ENCODE measurements at places on chromosomes 1 and 21.

GRCh38 chr1:217138799-217139466, 415.7 kb upstream of the ESRRG start:
- DNase-seq = no peak

GRCh38 chr1:154866257-154867063, 3.6 kb downstream of the KCNN3 start:
- no peak for DNase-seq

DNA sequence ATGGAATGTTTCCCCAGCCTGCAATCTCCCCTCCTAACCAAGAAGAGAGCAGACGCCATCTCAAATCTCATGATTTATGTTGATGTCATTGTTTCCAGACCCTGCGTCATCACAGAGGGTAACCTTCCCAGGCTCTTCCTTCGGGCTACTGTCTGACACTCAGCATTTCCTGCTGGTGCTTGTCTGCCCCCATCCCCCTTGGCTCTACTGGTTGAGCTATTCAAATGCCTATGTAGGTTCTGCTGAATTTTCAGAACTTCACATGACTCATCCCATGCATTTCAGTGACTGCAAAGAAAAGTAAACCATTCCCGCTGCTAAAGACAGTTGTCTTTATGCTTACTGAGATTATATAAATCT, 24.8 kb upstream of the ITPKB start:
- DNase-seq = peak; percentile 35

DNA sequence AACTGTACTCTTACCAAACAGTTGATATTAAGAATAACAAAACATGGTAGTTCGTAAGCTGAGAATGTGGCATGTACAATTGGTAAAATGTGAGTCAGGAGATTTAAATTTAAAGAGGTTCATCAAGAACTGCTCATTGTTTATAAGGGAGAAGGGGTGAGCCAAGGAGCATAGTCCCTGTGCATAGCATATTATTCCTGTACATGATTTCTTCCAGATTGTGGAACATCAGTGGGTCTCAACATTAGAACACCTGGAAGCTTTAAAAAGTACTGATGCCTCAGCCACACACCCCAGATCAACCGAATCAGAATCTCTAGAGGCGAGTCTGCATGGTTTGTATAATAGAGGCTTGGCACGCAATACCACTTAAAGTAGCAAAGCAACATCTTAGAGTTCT, 56.1 kb downstream of the KCTD3 start:
- no peak for DNase-seq

- DNase-seq = no peak
Observed at GRCh38 chr1:15195420-15196052, 42.0 kb downstream of the TMEM51 start.

- no peak for DNase-seq
Observed at GRCh38 chr1:39043513-39043912, 17.4 kb downstream of the NDUFS5 start.

- DNase-seq = no peak
Observed at GRCh38 chr1:171953835-171954234, 112.5 kb downstream of the DNM3 start.

GRCh38 chr1:180981596-180982387, 40.9 kb downstream of the STX6 start:
- peak; percentile 48 for DNase-seq

GRCh38 chr1:210250665-210250997, 18.0 kb downstream of the SERTAD4 start:
- no peak for DNase-seq

- no peak for DNase-seq
Observed at GRCh38 chr1:113928187-113928930, 765 bp upstream of the HIPK1 start.

GRCh38 chr21:33112151-33112550, 42.2 kb downstream of the OLIG1 start:
- DNase-seq = no peak

DNA sequence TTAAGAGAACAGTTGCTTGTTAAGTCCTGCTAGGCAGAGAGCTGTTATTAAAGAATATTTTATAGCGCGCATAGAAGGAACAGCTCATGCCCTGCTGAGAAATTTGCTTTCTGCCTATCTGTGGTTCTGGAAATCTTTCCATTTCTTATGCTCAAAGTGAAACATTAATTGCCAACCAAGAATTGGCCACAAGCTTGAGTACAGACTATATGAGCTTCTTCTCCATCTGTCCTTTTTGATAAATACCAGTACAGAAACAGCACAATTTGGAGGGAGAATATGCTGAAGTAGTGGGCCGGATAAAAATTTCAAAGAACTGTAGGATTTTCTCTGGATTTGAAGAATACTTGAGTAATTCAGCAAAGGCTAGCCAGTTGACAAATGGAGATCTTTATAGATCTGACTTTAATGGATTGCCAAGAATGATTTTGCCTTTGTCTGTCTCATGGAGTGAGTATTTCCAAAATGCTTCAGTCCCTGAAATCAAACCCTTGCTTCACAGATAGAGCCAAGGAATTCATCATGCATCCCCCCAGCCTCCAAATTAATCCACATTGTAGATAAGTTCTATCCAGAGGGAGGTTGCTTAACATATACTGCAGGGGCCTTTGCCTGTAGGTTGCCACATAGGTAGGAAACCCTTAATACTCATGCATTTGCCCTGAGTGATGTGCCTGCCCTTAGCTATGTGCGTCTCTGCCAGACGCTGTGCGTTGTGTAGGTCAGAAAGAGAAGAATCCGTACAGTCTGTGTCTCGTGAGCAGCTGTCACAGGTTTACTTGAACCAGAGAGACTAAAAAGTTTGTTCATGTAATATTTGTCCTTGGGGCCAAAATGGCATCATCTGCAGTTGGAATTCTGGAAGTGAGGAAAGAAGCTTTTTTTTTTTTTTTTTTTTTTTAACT, 44.2 kb downstream of the SMYD2 start:
- no peak for DNase-seq

DNA sequence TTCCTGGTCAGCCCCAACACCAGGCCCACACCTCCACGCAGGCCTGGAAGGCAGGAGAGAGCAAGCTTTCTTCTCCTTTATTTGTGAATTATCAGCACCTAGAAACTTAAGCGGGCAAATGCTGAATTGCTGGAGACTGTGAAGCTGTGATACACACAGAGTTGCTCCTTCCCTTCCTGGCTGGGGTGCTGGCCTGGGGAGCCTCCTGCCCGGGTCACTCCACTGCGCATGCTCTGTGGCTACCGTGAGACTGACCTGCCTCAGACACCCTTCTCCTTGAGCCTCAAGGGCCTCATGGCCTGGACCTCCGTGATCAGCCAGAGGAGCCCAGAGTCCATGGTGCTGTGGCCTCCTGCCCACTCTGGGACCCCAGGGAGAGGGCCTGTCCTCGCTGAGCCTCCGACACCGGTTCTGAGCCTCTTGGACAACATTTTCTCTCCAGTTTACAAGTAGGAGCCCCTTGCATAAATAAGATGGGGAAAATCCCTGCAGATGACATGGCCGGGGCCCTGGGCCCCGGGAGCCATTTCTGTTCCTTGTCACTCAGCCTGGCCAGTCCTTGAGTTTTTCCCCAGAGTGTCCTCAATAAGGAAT, 18.0 kb downstream of the AGPAT3 start:
- no peak for DNase-seq

DNA sequence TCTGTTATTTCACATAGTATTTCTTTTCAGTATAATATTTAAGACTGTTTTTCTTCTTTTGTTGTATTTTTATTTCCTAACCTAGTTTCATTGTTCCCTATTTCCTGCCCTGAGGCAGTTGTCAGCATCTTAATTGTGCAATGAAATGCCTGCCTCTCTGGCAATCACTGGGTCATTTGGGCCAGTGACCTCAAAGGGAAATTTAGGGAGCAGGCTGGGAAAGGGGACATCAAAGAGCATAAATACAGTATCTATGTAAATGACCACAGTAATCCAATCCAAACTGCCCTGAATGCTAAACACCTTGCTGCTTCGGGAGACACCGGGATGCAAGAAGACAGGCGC, 147.8 kb downstream of the TLR5 start:
- DNase-seq = no peak

- no peak for DNase-seq
Observed at GRCh38 chr1:114216431-114217173, 62.9 kb upstream of the SYT6 start.

DNA sequence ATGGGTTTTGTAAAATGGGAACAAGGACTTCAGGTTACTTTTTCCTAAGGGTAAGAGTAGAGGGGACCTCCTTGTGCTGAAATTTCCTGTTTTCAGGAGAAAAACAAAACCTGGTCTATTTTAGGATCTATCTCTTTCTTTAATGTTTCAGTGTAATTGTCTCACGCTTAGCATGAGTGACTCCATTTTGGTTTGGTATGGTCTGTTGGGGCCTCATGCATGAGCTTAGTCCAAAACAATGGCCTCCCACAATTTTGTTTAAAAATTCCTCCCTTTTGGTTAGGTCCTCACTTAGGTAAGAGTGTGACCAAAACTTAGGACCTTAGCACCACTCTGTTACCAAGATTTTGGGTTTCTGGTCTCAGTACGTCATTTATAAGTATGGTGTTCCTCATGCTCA, 67.2 kb upstream of the TEKT2 start:
- no peak for DNase-seq

DNA sequence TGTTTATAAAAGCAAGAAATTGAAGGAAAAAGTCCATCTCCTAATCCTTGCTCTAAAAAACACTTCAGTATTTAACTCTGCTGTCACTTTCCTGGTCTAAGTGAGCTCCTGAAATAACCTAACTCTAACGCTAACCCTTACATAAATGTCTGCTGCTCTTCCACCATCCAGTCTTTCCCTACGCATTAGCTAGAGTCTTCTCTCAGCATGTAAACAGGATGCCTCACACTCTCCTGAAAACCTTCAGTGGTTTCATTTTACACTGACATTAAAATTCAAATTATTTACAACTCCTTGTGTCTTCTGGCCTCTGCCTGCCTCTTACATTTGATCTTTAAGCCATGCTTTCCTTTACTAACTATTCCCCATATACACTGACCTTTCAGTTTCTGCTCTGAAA, 697.6 kb upstream of the CXADR start:
- DNase-seq = no peak

DNA sequence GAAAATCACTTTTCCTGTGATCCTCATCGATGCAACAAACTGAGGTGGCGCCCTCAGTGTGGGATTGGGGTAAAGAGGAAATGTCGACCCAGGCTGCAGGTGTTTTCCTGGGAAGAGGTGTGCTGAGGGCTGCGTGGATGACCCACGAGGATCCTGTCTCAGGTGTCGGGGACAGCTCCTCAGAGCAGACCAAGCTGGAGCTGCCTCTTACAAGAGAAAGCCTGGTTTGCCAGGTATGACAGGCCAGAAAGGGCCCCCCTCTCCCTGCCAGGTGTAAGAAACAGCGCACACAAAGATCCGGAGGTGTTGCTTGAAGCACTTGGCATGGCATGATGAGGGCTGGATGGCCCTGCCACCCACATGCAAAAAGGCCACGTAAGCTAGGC, 12.6 kb downstream of the FHAD1 start:
- DNase-seq = no peak

DNA sequence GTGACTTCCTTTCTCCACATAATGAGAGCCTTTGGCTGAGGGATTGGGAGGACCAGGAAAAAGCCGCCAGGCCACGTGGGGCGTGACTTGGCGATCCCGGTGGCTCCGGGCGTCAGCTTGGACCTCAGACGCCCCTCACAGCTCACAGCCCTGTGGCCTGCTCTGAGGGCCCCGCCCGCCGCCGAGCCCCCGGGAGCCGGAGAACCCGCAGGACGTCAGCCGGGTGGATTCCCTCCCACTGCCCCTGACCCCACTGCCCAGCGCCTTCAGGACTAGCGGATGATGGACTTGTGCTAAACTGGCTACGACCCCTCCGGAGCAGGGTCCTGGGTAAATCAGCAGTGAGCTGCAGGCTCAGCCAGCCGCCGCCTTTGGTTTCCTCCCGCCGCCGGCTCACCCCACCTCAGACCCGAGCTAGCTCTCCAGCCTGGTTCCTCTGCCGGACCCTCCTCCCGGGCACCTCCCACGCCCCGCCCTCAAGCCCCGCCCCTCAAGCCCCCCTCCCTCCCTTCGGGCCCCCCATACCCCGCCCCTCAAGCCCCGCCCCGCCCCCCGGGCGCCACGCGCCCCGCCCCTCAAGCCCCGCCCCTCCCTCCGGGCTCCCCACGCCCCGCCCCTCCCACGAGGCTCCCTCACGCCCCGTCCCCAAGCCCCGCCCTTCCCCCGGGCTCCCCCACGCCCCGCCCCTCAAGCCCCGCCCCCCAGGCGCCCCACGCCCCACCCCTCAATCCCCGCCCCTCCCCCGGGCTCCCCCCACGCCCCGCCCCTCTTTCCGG, 10.0 kb upstream of the FAAP20 start:
- DNase-seq = no peak

GRCh38 chr1:85339656-85340399, 63.4 kb upstream of the BCL10 start:
- no peak for DNase-seq

- no peak for DNase-seq
Observed at GRCh38 chr1:223487887-223488259, 94.7 kb downstream of the CCDC185 start.

DNA sequence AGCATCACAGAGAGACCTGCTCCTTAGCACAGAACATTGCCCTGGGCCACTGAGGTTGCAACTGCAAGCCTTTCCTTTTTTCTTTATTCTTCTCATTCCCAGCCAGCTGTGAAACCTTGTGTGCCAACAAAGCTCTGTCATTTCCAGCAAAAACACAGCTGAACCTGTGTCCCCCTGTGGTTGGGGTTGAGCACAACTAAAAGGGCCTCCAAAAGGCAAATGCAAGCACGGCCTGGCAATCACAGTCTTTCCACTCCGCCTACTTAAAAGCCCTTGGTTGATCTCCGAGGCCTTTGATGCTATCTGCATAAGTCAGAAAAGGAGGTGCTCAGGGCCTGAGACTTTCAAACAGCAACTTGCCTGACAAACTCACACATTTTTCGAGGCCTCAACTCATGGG, 32.7 kb downstream of the SUSD4 start:
- no peak for DNase-seq

DNA sequence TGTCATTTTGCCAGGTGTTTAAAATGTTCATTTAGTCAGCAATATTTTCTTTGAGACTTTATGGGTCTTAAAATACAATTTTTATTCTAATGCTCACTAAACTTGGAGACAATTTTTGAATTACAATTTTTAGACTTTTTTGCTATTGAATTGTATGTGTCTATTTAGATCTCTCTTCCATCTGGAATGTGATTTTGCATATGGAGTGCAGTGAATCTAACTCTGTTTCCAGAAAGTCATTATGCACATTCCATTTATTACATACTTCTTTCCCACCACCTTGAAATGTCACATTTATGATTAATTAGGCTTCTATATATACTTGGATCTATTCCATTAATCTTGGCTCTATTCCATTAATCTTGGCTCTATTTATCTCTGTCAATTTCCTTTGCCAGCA, 5.6 kb upstream of the TSPEAR start:
- no peak for DNase-seq

DNA sequence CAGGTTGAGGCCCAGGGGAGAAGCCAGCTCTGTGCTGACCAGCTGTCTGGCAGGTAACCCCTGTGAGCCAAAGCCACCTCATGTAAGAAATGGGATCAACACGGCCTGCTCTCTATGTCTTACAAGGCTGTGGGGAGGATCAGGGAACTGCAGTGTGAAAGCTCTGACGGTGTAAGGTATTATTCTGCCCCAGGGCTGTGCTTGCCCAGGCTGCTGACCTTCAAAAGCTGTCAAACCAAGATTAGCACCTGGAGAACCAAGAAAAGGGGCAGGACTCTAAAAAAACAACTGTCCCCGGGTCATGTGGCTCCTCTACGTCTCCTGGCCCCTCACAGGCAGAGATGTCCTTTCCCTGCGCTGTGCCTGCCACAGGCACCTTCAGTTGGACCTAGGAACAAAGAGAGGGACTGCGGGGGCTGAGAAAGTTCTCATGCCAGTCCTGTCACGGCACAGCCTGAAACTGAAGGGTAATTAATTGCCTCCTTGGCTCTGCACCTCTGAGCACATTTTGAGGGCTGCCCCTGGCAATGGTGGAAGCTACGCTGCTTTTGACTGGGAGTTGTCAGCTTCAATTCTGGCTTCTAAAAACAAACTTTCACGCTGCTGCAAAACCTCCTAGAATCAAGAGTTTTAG, 77.6 kb downstream of the PGBD5 start:
- no peak for DNase-seq
